NCI-H187 (cell line): ENCODE measurements at places on chromosomes 3 and 15.

GRCh38 chr15:44535523-44536301 is 1.2 kb upstream of the EIF3J start:
- peak; percentile 6 for DNase-seq

GRCh38 chr15:67061811-67062368 is 3.5 kb upstream of the SMAD3 start:
- no peak for DNase-seq

GRCh38 chr15:38846346-38846745 is 281.7 kb upstream of the RASGRP1 start:
- DNase-seq, result no peak

GRCh38 chr3:108863799-108864135 is 41.2 kb downstream of the TRAT1 start:
- no peak for DNase-seq

DNA sequence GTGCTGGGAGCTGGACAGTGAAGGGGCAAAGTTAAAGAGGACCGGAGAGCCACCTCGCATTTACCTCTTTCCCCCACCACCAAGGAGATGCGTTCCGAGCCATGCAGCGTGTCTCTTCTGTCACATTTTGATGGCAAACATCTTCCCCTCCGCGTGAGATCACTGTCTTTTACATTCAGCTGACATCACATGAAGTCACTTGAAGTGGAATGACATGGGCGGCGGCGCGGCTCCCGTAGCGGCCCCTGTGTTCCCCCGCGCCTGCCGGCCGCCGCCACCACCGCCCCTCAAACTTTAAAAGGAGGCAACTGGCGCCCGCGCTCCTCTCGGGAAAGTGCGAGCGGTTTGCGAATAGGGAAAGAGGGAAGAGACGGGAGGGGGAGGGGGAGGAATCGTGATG is at the start of gene FEZF2:
Gene FEZF2, minus strand, starts transcription at position 336 of the 400 bp plus-strand sequence. CDS start 682 bp downstream, outside the sequence.
- no peak for DNase-seq

- DNase-seq, result no peak
These were observed 241.0 kb upstream of the GBE1 start for GRCh38 chr3:82002491-82002890.

GRCh38 chr3:45739991-45740390 is 50.8 kb downstream of the SACM1L start:
- no peak for DNase-seq

DNA sequence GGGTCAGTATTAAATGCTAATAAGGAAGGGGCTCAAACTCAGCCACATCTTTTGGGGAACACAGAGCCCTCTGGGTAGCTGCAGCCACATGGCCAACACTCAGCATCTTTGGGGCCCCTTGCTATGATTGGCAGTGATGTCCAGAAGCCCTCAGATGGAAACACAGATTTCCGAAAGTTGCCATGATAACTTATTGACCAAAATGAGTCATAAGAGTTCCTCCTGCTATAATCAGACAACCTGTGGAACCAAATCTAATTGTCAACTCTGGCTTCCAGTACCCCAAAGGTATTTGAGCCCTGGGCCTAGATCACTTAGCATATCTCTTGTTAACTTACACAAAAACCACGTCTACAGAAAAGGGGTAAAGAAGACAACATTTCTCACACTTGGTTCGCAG is 392.2 kb downstream of the KCNH8 start:
- no peak for DNase-seq

- no peak for DNase-seq
These were observed 1.3 kb downstream of the TOP2B start for GRCh38 chr3:25663347-25663868.

DNA sequence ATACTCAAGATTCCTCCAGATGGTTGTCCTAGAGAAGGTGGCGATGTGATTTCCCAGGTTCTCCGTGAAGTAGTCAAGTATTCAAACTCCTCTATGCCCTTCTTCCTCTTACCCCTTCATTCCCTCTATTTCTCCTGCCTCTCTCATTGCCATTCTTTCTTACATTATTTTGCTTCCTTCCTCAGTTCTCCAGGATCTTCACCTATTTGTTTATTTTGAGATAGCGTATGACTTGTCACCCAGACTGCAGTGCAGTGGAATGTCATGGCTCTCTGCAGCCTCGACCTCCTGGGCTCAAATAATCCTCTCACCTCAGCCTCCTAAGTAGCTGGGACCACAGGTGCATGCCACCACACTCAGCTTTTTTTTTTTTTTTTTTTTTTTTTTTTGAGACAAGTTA is 1.8 kb upstream of the ITPKA start:
- no peak for DNase-seq

DNA sequence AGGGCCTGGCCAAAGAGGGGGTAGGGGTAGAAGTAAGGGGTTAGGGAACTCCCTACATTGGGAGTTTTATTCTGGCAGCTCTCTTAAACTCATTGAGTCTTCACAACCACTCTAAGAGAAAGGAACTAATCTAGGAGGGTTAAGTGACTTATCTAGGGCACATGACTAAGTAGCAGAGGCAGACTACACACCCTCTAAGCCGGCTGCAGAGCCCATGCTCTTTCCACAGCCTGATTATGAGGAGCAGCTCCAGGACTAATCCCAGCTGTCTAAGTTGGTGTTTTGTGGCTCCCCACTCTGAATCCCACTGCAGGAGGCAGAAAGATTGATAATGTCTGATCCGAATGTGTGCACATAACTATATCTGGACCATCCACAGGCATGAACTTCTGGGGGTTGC is 374.6 kb downstream of the EPHB1 start:
- no peak for DNase-seq

DNA sequence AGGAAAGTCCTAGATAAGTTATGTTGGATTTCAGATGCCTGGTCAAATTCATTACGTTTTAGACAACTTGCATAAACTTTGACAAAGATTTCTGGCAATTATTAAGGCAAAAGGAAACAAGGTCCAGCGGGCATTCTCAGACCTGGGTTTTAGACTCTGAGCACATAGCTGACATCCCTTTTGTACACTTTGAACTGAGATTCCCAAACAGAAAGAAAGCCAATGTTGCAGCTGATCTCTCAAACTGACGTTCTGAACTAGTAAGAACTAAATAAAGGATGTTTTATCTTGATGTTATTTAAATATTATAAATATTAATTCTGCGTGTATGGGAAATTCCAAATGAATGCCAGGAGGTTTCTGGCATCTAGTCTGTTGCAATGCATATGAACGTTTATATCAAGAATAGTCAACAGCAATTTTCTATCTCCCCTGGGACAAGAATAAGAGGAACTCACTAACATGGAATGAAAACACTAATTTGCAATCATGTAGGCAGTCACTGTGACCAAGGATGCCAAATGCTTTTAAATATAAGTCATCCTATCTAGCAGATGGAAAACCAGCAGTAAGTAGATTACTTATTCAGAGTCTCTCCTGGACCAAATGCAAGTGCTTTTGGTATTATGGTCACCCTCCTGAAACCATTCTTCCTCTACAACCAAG is 202.1 kb downstream of the GREM1 start:
- peak; percentile 65 for DNase-seq

GRCh38 chr15:59531066-59531675 is 80.4 kb upstream of the GCNT3 start:
- no peak for DNase-seq

DNA sequence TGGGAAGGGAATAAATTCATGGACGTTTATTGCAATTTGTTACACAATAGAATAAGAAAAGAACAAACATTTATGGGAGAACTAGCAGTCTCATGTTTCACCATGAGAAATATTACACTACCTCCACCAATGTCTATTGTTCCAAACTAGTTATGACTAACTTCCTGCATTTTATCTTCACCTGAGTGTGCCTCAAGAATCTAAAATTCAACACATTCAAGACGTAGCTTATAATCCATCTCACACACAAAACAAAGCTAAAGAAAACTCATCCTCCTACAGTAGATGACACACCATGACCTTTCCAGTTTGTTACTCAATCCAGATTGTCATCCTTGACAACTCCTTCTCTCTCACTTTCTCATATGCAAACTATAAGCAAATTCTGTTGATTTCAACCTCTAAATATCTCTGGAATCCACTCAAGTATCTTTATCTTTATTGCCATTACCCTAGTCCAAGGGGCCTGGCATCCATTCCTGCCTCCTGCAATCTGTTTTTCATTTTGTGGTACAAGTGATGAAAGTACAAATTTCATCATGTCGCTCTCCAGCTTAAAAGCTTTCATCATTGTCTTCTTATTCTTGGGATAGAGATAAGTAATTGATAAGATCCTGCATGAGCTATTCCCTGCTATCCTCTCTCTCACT is 229.9 kb downstream of the NR2F2 start:
- no peak for DNase-seq

DNA sequence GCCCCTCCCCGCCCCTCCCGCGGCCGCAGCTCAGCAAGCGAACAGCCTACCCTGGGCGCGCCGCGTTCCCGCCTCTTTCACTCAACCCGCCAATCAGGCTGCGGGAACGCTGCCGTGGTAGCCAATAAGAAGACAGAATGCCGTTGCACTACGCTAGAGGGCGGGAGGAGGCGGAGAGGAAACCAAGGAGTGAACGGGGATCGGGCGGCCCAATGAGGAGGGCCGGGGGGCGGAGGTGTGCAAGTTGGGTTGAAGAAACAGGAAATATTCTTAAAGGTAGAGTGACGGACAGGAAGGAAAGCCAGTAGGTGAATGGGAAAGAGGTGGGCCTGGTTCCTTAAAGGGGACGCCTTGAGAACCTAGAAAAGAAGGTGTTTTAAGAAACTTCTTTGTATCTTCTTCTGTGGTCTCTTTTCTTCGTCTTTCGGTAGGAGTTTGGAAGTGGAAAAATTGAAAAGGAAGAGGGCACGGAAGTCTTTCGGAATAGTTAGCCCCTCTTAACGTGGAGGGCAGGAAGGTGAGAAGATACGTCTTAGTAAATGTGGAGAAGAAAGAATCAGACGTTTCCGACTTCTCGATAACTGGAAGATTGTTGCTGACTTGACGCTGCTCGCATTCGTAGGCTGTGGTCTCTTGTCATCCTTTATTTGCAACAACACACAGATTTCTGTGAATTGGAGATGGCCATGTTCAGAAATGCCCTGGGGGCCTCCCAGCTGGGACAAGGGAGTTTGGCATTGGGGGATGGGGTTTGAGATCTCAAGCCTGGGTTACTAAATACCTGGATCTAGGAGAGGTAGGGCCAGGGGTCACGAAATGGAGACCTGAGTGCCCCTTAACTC is 437 bp upstream of the USF3 start:
- peak; percentile 97 for DNase-seq

GRCh38 chr15:29919380-29919881 is 97.2 kb upstream of the TJP1 start:
- DNase-seq, result no peak

GRCh38 chr3:177378168-177378567 is 180.9 kb upstream of the TBL1XR1 start:
- no peak for DNase-seq

DNA sequence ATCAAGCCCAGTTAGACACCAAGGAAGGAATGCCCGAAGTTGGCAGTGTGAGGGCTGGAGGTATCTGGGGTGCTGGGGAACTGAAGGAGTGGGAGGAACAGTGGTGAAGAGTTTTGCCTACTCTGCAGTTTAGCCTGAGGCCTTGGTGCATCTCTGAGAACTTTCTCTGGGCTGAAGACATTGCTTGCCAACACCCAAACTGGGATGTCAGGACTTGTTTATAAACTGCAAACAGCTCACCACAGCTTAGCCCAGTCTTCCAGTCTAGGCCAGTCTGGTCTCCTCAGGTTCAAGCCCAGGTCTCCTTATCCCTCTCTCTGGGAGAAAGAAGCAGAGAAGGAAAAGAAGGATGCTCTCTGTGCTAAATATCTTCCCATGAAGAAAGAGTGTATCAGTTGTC is 68.0 kb upstream of the BOC start:
- DNase-seq, result no peak

GRCh38 chr15:89514596-89515406 is 18.4 kb upstream of the RHCG start:
- no peak for DNase-seq

- no peak for DNase-seq
These were observed 99.4 kb downstream of the UBE3A start for GRCh38 chr15:25339431-25339830.

DNA sequence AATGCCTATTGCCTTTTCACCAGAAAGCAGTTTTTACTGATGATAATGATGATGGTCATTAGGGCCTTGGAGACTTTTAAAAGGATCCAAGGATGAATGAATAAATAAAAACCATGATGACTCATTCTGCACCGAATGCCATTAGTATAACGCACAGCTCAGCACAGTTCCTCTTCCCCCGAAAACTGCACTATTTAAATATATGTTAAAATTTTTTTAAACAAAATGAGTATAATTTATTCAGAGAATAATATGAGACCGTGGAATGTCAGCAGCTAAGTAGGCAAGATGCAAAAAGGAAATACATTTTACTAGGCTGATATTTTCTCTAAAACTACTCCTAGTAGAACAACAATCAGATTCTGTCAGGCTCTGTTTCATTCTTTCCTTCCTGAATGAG is 83.4 kb upstream of the NANOGP8 start:
- no peak for DNase-seq

GRCh38 chr3:38728008-38728407 is 78.5 kb upstream of the SCN5A start:
- DNase-seq, result no peak
